ENCODE measurements at places on chromosomes 3 and 15.

GRCh38 chr3:117238806-117239205 is 529.2 kb downstream of the TUSC7 start:
- no peak for DNase-seq
- no peaks in the 10 kb centered on the region for H3K27me3 ChIP-seq
- H3K4me1 ChIP-seq: no peaks in the 10 kb centered on the region
- H3K36me3 ChIP-seq: no peaks in the 10 kb centered on the region
- no peak overlapping the region for H3K27ac ChIP-seq

GRCh38 chr3:108862865-108863798 is 40.5 kb downstream of the TRAT1 start:
- H3K4me1 ChIP-seq: no peaks in the 10 kb centered on the region
- H3K27ac ChIP-seq: peak overlapping the region; percentile 18
- H3K27me3 ChIP-seq: no peaks in the 10 kb centered on the region
- H3K36me3 ChIP-seq: no peaks in the 10 kb centered on the region

DNA sequence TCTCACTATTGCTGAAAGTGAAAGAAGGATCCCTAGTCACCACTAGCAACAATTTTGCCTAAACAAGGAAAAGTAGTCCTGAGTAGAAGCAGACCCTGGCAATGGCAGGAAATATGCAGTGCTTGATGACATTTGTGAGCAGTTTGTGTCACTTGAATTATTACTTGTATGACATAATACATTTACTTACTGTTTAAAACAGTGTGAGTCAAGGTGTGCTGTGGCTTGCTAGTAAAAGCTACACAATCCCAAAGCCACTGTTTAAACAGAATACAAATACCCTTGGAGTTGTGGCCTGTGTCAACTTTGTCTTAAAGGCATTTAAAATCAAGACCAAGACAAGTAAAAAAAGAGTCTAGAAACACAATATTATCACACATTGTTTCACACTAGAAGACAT is 775.4 kb downstream of the ROBO1 start:
- no peaks in the 10 kb centered on the region for H3K27me3 ChIP-seq
- no peak overlapping the region for H3K4me3 ChIP-seq
- H3K36me3 ChIP-seq: no peaks in the 10 kb centered on the region
- DNase-seq: no peak
- H3K4me1 ChIP-seq: no peaks in the 10 kb centered on the region

DNA sequence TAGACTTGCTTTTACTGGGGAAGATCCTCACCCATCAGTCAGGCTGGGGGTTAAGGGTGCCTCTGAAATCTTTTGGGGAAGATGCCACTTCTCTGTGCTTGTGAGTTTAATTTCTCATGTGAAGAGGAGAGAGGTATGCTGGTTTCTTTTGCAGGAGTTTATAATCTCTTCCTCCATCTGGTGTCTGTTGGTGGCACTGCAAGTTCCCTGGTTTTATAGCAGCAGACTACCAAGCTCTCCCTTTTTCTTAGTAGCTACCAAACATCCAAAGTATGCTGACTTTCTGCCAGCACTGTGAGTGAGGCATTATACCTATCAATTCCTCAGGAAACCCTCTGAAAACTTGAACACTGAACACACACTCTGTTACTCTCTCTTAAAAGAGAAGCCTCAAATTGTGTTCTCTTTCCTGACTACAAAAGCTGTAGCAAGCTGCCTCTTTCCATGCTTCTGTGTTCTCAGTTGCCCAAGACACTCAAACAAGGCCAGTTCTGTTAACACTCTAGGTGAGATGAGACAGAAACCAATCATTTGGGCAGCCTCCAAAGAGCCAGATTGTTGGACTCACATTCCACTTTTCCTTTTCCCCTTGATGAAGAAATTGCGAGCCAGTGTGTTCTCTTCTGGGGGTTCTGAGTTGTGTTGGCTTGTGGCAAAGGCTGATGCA is 299.5 kb downstream of the GAP43 start:
- no peak overlapping the region for H3K27ac ChIP-seq
- H3K36me3 ChIP-seq: no peaks in the 10 kb centered on the region
- no peak for DNase-seq
- H3K4me3 ChIP-seq: no peak overlapping the region
- H3K27me3 ChIP-seq: no peaks in the 10 kb centered on the region
- H3K4me1 ChIP-seq: no peaks in the 10 kb centered on the region

DNA sequence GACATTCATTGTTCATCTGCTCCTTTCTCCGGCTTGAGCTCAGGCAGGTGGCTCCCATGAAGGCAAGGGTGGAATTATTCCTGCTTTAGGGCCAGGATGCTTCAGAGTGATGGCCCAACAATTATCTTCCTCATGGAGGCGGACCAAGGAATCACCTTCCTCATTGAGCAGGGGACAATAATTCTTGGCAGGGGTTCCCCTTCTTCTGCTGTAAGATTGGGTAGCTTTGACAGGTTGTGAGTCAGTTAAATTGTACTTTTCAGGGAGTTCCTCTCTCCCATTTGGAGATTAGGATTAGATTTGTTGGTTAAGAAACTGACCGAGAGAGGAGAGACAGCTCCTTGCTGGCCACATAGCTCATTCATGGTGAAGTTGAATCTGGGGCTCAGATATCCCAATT is 31.4 kb upstream of the CD47 start:
- H3K4me3 ChIP-seq: no peak overlapping the region
- no peaks in the 10 kb centered on the region for H3K27me3 ChIP-seq
- DNase-seq: no peak
- no peak overlapping the region for H3K27ac ChIP-seq

- peaks cover 13% of the 10 kb centered on the region for H3K4me1 ChIP-seq
- H3K36me3 ChIP-seq: no peaks in the 10 kb centered on the region
- H3K27me3 ChIP-seq: peaks cover 30% of the 10 kb centered on the region
- H3K4me3 ChIP-seq: no peak overlapping the region
- no peak overlapping the region for H3K27ac ChIP-seq
- no peak for DNase-seq
Observed at GRCh38 chr3:127139601-127140500, 53.1 kb upstream of the PRR23E start.

- H3K27me3 ChIP-seq: no peaks in the 10 kb centered on the region
- no peak for DNase-seq
- H3K4me1 ChIP-seq: no peaks in the 10 kb centered on the region
- no peak overlapping the region for H3K4me3 ChIP-seq
- H3K27ac ChIP-seq: no peak overlapping the region
- no peaks in the 10 kb centered on the region for H3K36me3 ChIP-seq
Observed at GRCh38 chr3:170689296-170689829, 103.5 kb upstream of the SLC7A14 start.

- DNase-seq: peak; percentile 65
- H3K36me3 ChIP-seq: no peaks in the 10 kb centered on the region
- no peak overlapping the region for H3K27ac ChIP-seq
Observed at GRCh38 chr3:13584901-13585300, 36.0 kb downstream of the FBLN2 start.

DNA sequence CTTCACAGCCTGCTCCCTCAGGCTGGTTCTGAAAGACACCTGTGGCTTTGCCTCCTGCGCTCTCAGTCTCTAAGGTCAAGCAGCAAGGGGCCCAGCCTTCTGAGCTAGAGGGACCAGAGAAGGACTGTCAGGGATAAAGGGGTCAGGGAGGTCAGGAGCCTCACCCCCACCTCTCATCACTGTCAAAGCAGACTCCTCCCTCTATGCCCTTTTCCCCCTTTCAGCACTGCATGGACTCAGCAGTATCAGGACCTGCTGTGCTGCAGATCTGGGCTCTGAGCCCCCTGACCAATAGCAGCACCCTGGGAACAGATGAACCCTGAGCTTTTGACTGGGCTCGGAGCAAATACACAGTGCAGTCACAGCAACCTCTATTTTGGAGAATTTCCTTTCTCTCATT is 3.2 kb upstream of the BMF start:
- H3K36me3 ChIP-seq: no peaks in the 10 kb centered on the region
- no peak overlapping the region for H3K27ac ChIP-seq
- no peak for DNase-seq
- peaks cover 14% of the 10 kb centered on the region for H3K4me1 ChIP-seq

DNA sequence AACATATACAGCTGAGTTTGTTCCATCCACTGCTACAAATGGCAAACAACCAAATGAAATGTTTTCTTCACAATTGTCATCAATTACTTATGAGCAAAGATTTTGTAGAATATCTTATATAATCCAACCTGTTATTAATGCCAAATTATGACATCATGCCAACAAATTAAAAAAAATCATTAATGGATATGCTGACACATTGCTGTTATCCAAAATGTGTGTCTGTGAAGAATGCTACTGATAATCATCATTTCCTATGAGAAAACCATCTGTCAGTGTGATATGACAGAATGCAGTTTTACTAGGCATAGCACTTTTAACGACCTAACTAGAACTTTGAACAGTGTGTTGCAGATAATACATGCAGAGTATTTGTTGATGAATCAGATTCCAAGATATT is 556.5 kb upstream of the KCNMB2 start:
- no peaks in the 10 kb centered on the region for H3K4me1 ChIP-seq
- DNase-seq: no peak
- no peaks in the 10 kb centered on the region for H3K36me3 ChIP-seq
- no peak overlapping the region for H3K27ac ChIP-seq

DNA sequence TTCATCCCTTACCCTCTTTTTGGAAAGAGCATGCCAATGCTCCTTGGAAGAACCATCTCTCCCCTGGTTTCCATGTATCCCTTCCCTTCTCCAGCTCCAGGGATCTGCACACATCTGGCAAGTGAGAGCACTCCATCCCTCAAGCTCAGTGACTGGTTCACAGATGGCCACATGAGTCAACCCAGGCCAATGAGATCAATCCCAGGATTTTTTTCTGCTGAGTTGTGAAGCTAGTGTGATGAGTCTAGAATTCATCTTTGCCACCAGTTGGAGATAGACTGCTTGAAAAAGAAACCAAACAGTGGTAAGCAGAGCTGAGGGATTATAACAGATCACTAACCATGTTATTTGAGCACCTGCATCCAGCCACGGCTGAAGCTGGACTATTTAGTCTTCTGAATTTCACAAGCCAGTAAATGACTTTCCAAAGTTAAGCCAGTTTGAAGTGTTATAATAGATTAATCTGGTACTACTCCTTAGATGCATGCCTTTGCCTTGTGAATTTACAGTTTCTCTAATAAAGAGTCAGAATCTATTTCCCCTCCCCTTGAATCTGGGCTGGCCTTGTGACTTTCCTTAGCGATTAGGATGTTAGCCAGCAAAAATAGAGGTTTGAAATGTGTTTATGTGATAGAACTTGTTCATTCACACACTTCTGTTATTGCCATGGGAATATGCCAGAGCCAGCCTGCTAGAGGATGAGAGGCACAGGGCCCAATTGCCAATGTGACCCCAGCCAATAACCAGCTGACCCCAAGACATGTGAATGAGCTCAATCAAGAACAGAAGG is 159.8 kb downstream of the WNT5A start:
- no peak overlapping the region for H3K27ac ChIP-seq
- no peaks in the 10 kb centered on the region for H3K4me1 ChIP-seq
- no peak for DNase-seq
- no peaks in the 10 kb centered on the region for H3K36me3 ChIP-seq

- peak; percentile 89 for DNase-seq
- peak overlapping the region; percentile 28 for H3K4me3 ChIP-seq
- H3K36me3 ChIP-seq: no peaks in the 10 kb centered on the region
- H3K27me3 ChIP-seq: no peaks in the 10 kb centered on the region
- H3K4me1 ChIP-seq: peaks cover 22% of the 10 kb centered on the region
Observed at GRCh38 chr15:98779463-98780071, 131.2 kb downstream of the IGF1R start.

DNA sequence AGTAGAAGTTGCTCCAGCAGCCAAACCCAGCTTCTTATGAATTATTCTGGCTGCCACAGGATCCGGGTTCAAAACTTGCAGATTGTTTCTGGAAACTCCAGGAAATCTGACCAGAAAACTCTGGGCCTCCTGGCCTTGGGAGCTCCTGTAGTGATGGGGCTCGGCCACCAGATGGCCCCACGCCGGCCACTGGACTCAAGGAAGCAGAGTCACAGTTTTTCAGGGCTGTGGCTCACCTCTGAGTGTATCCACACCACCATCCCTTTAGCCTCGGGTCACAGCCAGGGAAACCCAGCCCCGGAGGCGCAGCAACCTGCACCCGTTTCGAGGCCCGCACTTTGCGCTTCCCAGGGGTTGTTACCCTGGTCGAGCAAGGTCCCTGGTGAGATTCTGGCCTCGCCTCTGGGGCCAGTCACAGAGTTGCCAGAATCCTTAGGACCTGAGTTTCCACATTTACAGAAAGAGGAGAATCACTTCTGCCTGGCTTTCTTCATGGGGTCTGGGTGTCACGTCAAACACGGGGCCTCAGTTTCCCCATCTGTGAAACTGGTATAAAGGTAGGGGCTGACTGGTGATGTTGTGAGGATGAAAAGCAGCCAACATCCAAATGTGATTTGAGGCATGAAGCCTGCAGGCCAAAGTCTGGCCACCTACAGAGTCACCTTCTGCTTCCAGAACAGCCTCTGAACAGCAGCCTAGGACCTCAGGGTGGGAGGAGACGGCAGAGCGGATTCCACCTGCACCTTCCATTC is 53.5 kb upstream of the LCTL start:
- no peaks in the 10 kb centered on the region for H3K36me3 ChIP-seq
- H3K4me3 ChIP-seq: no peak overlapping the region
- H3K4me1 ChIP-seq: peaks cover 29% of the 10 kb centered on the region
- H3K27me3 ChIP-seq: peaks cover 11% of the 10 kb centered on the region
- no peak overlapping the region for H3K27ac ChIP-seq

DNA sequence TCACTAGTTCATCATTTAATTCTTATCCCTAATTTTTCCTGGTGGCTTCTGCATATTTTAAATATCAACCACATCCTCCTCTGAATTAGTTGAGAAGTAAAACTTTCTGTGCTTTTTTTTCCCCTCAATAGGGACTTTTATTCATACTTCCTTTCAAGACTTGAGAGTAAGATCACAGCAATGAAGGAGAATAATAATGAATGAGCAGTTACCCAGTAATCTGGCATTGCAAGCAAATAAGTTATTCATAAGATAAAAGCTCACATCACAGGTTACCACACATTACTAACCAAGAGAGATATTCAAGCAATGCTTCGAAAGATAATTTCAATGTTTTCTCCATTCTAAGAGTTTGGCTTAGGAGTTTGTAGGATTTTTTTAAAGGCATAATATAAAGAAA is 50.3 kb downstream of the BTLA start:
- no peaks in the 10 kb centered on the region for H3K4me1 ChIP-seq
- no peaks in the 10 kb centered on the region for H3K27me3 ChIP-seq
- no peaks in the 10 kb centered on the region for H3K36me3 ChIP-seq
- no peak overlapping the region for H3K27ac ChIP-seq
- H3K4me3 ChIP-seq: no peak overlapping the region

DNA sequence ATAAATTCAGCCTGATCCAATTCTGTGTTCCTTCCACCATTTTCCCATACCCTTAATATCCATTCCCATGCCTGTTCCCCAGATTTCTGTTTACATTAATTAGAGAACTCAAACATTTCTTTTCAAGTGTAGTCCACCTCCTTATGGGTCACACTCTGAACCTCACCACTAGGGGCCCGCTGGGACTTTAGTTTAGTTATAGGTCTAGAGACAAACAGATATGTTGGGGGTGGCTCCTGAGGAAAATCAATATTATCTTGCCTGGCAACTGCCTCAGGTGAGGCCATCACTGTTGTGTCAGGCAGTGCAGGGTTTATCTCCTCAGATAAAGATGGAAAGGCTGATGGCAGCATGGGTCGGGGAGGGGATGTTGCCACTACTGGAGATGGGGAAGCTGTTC is 72.8 kb downstream of the CLDN1 start:
- no peaks in the 10 kb centered on the region for H3K27me3 ChIP-seq
- H3K36me3 ChIP-seq: no peaks in the 10 kb centered on the region
- no peak overlapping the region for H3K27ac ChIP-seq
- no peak overlapping the region for H3K4me3 ChIP-seq
- no peaks in the 10 kb centered on the region for H3K4me1 ChIP-seq

GRCh38 chr3:43953814-43954692 is 263.3 kb downstream of the ABHD5 start:
- H3K4me3 ChIP-seq: no peak overlapping the region
- no peak for DNase-seq
- peaks cover 3% of the 10 kb centered on the region for H3K27me3 ChIP-seq
- no peaks in the 10 kb centered on the region for H3K4me1 ChIP-seq

Measured in spleen (tissue), 13 donors.